ENCODE measurements at places on chromosomes 6 and 20.

DNA sequence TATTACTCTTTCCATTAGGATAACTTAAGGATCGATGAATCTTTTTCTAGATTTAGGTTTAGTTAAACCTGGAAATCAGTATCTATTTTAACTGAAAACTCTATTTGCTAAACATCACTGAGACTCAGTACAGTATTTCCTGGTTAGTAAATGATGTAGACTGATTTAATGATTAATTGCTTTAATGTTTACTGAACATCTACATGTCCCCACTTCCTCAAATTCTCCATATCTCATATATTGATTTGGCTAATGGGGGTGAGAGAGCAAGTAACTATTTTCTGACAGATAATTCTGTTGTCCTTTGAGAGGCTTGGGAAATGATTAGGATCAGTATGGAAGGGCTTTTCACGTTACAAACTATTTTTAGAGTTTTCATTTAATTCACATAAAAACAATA is 10.3 kb downstream of the MKKS start:
- no peak for DNase-seq

DNA sequence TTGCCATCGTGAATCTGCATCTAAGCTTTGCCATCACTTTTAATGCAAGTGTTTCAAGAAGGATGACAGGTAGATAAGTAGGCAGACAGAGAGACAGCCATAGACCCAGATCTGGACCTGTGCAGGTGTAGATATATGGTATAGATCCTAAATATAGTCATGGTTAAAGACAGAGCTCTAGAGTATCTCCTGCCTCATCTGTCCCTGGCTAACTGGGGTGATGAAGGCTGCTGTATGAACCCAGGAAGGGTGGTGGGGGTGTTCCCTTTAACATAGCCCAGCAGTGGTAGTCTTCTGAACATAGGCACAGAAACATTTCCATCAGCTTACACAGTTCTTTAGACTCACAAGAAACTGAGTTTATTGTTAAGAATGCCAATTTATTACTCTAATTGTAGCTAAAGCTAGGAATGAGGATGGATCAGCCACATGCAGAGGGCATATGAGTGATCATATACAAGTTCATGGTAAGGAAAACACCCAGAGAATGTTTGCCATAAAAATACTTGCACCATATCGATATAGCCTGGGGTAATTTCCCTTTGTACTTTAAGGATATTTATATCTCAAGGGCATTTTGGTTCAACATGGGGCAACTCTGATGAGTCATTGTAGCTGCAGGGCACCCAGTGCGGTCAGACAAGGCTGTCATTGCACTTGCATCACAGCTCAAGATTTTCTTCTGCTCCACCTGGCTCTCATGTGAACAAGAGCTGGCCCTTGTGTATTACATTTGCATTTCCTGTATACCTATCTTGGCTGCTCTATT is 587.2 kb downstream of the EPM2A start:
- DNase-seq, result no peak

DNA sequence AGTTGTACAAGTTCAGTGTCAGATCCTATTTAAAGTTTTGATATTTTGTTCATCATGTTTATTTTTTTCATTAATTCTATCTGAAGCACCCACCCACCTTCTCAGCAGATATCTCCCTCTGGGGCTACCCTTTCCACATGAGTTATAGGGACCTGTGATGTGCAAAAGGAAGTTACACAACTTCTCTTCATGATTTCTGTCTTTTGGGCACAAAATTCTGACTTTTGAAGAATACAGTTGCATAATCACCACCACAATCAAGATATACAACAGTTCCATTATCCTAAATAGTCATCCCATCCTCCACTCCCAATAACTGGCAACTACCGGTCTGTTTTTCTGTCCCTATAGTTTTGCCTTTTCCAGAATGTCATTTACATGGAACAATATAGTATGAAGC is 13.8 kb upstream of the FUCA2 start:
- no peak for DNase-seq

- peak; percentile 6 for DNase-seq
These were observed 250.4 kb downstream of the FOXA2 start for GRCh38 chr20:22333885-22334545.

- DNase-seq, result no peak
These were observed 128.0 kb downstream of the UST start for GRCh38 chr6:148874698-148875293.

GRCh38 chr6:156687789-156688619 is 89.2 kb upstream of the ARID1B start:
- DNase-seq, result no peak

DNA sequence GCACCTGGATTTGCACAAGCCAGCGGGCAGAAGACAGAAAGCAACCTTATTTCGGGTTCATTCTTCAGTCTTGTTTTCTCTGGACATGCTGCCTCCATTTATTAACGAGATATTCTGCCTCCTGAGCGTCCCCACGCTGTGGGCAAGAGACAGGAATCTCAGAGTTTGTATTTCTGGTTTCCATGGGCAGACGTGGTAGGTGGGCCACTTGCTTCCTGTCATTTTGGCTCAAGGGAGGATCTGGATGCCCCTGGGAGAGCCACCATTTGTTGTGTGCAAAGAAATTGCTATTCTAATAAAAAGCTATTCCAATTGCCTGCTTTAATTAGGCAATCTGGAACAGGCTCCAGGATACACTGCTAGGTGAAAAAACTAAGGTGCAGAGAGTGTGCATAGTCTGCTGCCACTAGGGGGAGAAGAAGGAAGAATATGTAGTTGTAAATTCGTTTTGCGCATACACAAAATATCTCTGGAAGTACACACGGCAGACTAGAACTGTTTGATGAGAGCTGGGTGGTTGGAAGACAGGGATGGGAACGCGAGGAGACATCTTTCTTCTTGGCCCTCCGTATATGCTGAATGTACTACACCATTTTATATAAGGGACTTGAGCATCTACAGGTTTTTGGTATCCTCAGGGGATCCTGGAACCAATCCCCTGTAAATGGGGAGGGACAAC is 30.1 kb upstream of the SLC16A10 start:
- DNase-seq, result peak; percentile 11

GRCh38 chr6:94751641-94752329 is 825.5 kb upstream of the MANEA start:
- DNase-seq, result no peak

DNA sequence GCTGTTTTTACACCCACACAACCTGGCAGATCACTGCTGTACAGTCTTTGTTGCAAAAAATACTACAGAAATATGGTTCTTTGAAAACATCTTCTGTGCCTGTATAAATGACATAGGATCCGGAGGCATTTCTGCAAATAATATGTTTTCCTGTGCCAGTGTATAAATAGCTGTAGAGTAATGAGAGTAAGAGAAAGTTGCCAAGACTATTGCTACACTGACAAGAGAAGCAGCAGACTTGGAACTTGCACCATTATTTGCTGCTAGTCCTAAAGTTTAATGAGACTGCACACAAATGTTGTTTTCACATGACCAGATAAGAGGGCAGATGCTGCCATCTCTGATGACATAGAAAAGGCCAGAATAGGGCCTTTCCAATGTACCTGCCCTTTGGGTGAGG is 50.0 kb upstream of the DTNBP1 start:
- DNase-seq, result no peak

DNA sequence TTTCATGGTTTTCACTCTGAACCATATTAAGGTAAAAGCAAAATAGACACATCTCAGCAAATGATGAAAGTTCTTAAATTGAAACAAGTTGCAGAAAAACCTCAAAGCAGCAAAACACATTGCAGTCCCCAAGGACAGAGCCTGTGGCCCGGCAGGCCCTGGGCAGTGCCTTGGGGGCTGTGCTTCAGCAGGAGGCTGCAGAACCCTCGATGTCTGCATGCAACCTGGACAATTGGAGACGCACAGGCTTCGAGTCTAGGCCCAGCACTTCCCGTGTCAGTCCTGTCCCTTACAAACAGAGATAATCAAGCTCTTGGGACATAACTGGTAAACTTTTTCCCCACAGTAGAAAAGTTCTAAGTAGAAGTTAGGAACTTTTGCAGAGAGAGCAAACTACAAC is 9.2 kb downstream of the PYGB start:
- DNase-seq, result no peak

- no peak for DNase-seq
These were observed 21.0 kb upstream of the SERINC3 start for GRCh38 chr20:44542890-44543289.

GRCh38 chr20:675453-676314 is at the start of gene SCRT2:
SCRT2 (minus strand) TSS chr20:675802; CDS start chr20:675601, 201 bp downstream.
- DNase-seq, result peak; percentile 13

DNA sequence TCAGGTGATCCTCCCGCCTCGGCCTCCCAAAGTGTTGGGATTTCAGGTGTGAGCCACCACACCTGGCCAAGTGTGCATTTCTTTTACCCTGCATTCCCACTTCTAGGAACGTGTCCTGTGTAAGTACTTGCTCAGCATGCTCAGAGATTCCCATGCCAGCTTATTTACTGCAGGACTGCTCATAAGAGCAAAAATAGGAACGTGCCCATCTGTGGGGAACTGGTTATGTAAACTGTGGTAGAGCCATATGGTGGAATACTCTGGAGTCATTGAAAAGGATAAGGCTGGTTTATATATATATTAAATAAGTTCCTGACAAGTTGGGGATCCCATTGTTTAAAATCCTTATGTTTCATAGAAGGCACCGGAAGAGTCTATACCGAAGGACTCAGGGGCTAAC is 38.2 kb upstream of the FANCE start:
- DNase-seq, result no peak

GRCh38 chr20:34528921-34529297 is 12.7 kb downstream of the DYNLRB1 start:
- no peak for DNase-seq

DNA sequence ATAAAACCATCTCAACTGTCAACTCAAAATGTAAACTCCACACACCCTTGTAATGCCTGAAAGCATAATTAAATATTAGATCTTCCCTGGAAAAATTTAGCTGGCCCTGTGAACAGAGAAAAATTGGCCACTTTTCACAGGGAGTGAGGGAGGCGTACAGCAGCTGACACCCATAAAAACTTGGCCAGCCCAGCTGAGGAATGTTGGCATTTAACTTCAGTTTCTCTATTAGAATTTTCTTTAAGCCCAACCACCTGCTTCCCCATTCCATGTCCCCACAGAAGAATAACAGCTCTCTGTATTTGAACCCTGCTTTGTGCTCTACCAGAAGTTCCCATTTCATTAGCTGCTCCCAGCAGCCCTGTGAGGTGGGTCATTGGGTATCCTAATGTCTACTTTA is 41.0 kb downstream of the PKHD1 start:
- no peak for DNase-seq

- DNase-seq, result no peak
These were observed 73.2 kb downstream of the QRSL1 start for GRCh38 chr6:106702451-106703110.

GRCh38 chr6:23180504-23181293 is 611.3 kb downstream of the HDGFL1 start:
- peak; percentile 74 for DNase-seq

GRCh38 chr6:71599359-71599758 is 287.0 kb upstream of the RIMS1 start:
- DNase-seq, result no peak

GRCh38 chr20:63342561-63343459 is 18.3 kb downstream of the CHRNA4 start:
- DNase-seq, result no peak

- DNase-seq, result no peak
These were observed 15.5 kb downstream of the NOL4L start for GRCh38 chr20:32569380-32570305.

DNA sequence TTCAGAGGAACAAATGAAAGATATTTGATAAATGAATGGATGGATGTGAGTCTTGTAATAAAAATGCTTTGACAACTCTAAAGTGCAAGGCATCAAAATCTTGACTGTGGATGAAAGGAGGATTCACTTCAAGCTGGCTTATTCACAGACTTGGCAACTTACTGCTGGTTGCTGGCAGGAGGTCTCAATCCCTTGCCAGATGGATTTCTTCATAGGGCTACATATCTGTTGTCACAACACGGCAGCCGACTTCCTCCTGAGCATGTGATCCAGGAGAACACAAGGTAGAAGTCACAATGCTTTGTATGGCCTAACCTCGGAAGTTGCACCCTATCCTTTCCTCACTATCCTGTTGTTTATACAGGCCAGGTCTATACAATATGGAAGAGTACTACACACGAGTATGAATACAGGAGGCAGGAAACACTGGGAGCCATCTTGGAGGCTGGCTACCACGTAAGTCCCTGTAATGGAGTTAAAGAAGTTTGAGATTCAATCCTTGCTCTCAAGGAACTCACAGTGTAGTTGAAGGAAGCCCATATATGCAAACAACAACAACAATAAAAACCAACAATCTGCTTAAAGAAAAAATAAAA is 97.9 kb downstream of the ID4 start:
- DNase-seq, result no peak

- peak; percentile 34 for DNase-seq
These were observed 107.2 kb upstream of the FOXA2 start for GRCh38 chr20:22691369-22692118.

- no peak for DNase-seq
These were observed 36.8 kb downstream of the BCAS4 start for GRCh38 chr20:50831622-50832021.

- no peak for DNase-seq
These were observed 100.6 kb downstream of the CRYBG1 start for GRCh38 chr6:106461084-106461483.

DNA sequence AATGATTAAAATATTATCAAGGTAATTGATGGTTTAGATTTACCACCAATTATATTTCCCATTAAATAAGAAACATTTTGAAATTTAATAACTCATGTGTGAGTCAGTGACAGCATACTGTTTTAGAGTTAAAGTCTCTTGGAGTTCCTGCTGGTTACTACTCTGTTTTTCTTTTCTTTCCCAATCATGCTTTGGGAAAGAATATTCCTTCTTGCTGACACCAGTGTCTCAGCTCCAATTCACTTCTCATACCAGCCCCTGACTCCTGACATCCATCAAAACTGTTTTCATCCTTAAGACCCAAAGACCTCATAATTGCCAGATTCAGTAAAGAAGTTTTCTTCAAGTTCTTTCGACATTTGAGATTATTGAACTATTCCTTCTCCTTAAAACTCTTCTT is 50.3 kb downstream of the AIG1 start:
- no peak for DNase-seq

DNA sequence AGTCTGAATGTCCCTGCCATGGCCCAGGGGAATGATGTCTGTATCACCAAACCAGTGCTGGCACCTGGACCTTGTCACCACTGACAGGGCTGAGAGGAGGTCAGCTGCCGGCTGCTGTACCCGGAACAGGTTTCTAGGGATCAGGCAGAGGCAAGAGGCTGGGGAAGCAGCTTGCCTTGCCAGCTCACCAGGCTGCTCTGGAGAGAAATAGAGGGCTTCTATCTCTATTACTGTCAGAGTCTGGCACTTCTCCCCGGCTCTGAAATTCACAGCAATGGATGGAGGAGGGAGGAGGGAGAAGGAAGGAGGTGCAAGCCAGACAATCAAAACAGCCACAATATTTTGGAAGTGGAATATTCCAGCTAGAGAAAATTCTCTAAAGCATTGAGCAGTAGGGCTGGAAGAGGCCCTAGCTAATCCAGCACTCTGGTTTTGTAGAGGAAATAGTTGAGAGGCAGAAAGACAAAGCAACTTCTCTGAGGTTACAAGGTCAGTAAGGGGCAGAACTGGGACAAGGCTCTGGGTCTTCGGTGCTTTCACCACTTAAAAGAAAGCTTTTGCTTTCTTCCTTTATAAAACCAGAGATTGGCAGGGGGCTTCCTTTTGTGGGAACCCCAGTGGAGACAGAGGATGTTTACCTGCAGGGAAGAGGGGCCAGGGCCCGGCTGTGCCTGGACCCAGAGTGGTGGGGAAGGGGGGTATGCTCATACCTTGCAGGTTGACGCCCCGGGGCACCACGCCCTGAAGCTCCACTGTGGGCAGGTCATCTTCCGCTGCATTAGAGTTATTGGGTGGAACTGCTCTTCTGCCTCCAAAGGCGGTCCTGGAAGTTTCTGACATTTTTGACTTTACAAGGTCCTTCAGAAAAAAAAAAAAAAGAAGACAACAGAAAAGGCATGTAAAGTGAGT is 2.4 kb downstream of the F13A1 start:
- DNase-seq, result no peak

All from AG04450 (cell line).